ENCODE measurements at places on chromosomes 12 and 14.

DNA sequence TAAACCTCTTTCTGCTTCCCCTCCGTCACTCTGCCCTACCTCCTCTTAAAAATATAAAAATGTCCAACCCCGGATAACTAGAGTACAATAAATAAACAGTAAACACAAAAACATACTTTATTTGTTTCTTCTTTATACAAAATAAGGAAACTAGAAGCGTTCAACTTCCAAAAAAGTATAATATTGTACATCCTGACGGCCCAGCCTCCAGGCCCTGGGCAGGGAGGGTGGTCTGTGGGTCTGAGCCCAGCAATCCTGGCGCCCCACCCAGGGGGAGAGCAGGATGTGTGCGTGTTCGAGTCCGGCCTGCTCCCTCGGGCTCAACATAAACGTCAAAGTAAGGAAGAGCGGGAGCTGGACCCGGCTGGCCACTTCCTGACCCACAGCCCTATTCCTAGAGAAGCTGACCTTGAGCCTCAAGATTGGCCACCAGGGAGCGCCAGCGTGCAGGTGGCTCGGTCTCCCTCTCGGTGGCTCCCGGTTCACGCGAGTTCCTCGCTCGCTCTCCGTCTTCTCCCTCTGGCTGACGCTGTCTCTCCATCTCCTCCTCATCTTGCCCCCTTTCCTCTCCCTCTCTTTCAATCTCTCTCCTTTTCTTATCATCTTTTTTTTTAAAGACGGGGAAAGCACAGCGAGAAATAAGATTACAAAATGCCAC lies 9.4 kb downstream of the LHX5 start:
- DNase-seq = peak; percentile 91

DNA sequence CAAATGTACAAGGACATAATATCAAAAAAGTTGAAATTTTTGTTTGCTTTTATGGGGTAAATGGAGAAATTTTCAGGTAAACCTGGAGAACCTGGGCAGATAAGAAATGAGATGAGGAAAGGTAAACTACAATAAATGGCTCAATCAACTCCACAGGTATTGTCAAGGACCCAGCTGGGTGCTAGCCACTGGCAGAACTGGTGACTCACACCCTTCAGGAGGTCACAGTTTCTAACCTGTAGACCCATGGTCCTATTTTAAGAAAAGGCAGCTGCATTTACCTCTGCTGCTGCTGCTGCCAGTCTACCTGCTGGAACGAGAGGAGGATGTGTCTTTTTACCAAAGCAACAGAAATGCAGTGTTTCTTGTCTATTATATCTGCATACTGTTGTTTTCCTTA lies 226.6 kb downstream of the ALG10B start:
- no peak for DNase-seq

- no peak for DNase-seq
Observed at GRCh38 chr12:40583743-40584142, 108.5 kb upstream of the CNTN1 start.

- peak; percentile 44 for DNase-seq
Observed at GRCh38 chr12:93514853-93515252, 47.5 kb downstream of the MRPL42 start.

GRCh38 chr12:42410340-42410739 lies 84.4 kb downstream of the PPHLN1 start:
- no peak for DNase-seq

DNA sequence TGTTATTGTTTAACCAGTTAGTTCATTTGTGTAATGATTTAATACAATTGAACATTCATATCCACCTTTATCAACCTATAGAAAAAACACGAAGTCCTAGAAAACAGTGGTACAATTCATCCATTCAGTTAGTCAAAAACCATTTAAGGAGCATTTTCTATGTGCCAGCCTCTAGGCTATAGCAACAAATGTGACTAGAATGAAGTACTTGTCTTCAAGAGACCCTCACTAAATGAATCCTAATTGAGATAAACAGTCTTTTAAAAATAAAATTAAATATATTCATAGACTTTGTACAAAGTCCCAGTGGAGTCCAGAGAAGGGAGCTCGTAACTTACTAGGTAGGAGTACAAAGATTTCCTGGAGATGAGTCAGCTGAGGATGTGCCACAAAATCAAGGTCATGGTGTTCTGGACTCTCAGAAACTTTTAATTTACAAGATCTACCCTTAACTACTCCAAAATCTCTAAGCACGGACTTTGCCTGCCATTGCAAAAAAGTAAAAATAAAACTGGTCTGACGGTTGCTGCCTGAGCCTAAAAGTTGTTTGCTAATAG lies 430.7 kb upstream of the DCN start:
- DNase-seq = no peak

- no peak for DNase-seq
Observed at GRCh38 chr12:67640863-67641262, 7.7 kb upstream of the DYRK2 start.

DNA sequence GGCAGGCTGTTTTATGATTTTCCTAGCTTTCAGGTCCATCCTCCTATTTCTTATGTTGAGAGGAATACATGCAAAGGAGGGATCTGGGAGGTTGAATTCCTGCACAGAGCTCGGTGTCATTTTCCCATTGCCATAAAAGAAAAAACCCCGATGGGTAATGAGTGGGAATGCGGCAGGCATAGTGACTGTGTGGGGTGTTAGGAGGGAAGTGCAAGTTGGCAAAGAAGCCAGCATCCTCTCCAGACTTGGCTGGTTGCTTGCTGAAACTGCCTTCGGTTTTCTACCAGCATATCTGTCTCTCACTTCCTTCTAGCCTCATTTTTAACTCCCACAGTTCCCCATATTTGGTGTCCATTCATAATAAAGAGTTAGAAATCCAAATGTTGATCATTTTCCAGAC lies 1046.1 kb downstream of the SLC6A15 start:
- DNase-seq = no peak

DNA sequence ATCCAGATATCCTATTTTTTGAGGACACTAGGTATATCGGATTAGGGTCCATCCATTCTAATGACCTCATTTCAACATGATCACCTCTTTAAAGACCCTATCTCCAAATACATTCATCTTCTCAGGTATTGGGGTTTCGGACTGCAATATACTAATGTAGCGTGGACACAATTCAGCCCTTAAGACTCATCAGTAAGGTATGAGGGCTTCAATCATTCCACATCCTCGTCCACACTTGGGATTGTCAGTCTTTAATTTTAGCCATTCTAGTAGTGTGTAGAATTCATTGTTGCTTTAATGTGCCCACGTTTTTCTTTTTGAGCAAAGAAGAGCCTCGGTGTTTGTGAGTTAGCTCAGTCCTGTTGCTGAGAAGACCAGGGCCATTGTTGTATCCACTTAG lies 177.0 kb upstream of the TBX3 start:
- no peak for DNase-seq

GRCh38 chr12:64759035-64759894 lies at the start of gene GNS:
GNS (minus strand) TSS chr12:64759406; CDS start chr12:64759276, 130 bp downstream.
- peak; percentile 98 for DNase-seq

DNA sequence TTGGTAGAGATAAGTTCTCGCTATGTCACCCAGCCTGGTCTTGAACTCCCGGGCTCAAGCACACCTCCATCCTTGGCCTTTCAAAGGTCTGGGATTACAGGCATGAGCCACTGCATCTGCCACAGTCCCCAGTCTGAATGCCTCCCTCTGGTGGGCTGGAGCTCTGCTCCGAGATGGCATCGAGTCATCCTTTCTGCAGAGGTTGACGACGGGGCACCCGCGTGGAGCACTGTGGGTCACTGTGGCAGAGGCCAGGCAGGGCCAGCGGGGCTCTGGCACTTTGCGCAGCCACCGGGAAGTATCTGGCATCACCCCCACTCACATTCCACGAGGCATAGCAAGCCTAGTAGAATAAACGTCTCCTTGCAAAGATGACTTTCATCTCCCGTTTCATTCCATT lies 163.3 kb upstream of the DIO3 start:
- DNase-seq = no peak

DNA sequence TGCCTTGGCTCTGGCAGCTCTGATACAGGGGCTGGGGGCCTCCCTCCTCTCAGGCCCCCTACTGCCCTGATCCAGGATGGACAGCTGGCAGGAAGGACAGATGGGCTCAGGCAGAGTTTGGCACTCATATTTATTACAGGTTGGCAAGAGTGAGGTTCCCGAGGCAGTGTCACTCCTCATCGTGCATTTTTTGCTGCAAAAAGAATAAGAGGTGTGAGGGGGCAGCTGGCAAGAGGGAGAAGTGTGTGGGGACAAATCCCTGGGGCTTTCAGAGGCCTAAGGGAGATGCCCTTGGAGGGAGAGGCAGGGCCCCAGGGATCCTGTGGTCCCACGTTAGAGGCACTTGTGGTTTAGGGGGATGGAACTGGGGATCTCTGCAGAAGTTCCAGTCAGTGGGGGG lies 5.0 kb downstream of the CMTM5 start:
- DNase-seq = no peak

DNA sequence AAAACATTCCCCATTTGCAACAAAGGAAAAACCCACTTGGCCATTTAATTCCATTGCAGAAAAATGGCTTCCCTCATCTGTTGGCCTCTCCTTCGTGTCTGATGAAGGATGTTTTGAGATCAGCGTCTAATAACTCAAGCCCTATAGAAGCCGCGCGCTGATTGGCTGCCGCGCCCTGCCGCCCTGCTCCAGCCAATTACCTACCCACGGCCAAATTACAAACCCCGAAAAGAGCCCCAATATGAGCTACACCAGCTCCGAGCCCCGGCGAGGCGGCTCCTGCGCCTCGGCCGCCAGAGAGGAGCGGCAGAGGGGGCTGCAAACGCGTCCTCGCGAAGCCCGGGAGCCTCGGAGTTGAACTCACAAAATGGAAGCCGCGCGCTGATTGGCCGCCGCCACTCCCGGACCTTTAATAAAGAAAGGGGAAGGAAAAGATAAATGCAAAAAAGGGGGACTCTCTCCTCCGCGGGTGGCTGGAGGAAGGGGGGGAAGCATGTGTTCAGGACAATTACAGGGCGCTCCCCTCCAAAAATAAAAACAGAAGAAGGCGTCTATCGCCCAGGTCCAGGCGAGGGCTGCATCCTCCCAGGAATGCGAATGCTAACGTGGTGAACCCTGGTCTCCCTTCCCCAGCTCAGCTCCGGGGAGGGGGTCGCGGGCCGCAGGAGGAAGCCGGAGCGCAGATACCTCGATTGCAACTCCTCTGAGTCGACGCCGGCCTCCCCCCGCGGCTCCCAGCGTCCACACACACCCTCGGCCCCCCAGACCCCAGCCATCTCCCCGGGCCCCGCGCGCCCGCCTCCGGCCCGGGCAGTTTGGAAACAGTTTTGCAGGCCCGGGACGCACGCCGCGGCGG lies 738 bp upstream of the SETD1B start:
- DNase-seq = peak; percentile 95

- no peak for DNase-seq
Observed at GRCh38 chr14:64654901-64655300, 49.3 kb upstream of the PLEKHG3 start.

- no peak for DNase-seq
Observed at GRCh38 chr12:43662736-43663135, 95.9 kb downstream of the PUS7L start.

- DNase-seq = no peak
Observed at GRCh38 chr14:61866932-61867920, 105.0 kb downstream of the SNAPC1 start.

DNA sequence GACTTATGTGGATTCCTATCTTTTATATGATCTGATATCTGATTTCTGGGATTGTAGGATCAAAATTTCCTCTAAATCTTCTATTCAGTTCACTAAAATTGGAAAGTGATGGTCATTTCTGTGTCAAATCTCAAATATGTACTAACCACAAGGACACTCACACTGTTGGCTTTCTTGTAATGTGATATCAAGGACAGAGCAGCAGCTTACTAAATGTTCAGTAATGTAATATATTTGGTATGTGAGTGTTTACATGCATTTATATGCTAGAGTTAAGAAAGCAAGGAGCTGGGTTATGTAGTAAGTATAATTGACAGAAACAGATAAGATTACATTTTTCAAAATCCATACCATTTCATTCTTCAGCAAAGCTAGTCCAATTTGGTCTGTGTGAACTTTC lies 16.5 kb downstream of the PUS7L start:
- DNase-seq = no peak

GRCh38 chr12:71904629-71905028 lies 34.0 kb upstream of the TPH2 start:
- DNase-seq = no peak

- DNase-seq = no peak
Observed at GRCh38 chr12:124509300-124509675, 58.1 kb downstream of the NCOR2 start.

DNA sequence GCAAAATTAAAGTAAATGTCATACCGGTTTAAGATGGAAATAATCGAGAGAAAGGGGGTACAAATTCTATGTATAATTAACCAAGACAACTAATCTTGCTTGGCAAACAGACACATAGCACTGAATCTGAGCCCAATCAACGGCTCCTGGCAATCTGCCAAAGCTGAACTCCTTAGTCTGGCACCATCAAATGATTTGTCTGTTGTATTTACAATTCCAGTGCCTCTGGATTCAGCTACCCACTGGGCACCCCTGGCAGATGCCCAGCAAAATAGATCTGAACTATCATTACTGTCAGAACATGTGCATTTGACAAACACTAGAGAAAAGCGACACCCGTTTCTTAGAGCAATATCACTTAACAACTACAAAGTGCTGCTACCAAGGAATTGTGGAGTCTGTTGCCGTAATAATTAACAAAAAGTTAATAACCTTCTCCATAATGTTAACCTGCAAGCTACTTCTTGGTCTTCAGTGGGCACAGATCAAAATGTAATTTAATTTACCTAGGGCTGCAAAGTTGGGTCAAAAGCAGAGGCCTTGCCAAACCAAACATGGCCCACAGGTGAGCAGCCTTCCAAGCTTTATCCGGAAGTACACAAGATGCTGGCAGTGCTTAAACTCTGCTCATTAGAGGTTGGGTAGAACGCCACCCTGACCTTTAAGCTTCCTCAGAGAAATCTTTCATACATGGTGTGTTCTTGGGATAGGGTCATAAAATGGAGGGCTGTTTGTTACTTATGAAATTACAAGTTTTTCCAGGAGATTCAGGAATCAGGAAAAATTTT lies 7.6 kb downstream of the EGLN3 start:
- DNase-seq = no peak

GRCh38 chr14:51116682-51117081 lies 21.8 kb upstream of the TRIM9 start:
- DNase-seq = no peak

- no peak for DNase-seq
Observed at GRCh38 chr12:28350502-28350901, 160.2 kb downstream of the CCDC91 start.

DNA sequence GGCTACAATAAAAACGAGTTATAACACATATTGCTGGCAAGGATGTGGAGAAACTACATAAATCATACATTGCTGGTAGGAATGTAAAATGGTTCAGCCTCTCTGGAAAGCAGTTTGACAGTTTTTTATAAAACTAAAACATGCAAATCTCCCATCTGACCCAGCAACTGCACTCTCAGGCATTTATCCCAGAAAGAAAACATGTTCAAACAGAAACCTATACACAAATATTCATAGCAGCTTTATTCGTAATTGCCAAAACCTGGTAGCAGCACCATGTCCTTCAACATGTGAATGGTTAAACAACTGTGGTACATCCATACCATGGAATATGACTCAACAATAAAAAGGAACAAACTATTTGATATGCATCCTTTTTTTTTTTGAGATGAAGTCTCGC lies 10.1 kb upstream of the TMCC3 start:
- no peak for DNase-seq

Data from ACHN (cell line).